ENCODE measurements at places on chromosomes 6 and 20.

DNA sequence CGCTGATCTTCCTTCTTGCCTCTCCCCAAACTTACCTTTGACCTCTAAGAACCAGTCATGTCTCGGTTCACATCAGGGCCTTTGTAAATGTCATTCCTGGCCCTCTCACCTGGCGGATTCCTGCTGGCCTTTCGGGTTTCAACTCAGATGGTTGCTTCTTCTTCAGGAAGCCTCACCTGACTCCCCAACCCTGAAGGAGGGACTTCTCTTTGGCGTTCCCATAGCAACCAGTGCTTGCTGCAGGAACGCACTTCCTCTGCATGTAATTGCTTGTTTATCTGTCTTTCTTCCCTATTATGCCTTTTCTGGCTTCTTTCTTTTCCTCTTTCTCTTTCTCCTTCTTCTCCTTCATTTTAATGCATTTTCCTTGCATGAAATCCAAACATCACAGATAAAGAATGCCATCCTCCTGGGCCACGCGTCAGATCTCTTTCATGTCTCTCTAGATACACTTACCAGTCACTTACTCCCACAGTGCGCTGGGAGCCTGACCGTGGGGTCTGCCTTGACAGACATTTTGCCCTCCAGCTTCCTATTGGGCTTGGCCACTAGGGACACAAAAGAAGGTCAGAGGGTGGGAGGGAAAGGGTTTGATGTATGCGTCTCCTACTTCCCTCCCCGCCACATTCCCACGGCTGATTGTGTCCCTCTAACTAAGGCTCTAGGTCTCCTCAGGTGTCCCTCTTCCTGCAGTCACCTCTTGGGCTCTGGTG, 295.7 kb upstream of the TSHZ2 start:
- no peak for DNase-seq

- DNase-seq, result no peak
Measured at GRCh38 chr20:19920381-19921138, 96.6 kb upstream of the NAA20 start.

DNA sequence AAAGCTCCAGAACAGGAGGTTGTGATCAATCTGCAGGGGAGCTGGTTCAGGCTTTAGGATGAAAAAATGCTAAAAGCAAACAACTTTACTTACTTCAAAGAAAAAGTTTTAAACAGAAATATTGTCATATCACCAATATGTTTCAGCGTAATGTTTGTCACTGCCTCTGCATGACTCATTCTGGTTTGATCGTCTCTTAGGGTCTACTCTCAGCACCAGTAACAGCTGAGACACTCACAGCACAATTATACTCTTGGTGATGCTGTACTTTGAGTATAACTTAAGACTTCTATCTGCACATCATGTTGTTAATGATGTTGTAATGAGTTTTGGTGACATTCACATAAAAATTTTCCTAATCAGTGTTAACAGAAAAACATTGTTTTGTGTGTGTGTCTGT, 665.4 kb downstream of the EPM2A start:
- DNase-seq, result no peak

DNA sequence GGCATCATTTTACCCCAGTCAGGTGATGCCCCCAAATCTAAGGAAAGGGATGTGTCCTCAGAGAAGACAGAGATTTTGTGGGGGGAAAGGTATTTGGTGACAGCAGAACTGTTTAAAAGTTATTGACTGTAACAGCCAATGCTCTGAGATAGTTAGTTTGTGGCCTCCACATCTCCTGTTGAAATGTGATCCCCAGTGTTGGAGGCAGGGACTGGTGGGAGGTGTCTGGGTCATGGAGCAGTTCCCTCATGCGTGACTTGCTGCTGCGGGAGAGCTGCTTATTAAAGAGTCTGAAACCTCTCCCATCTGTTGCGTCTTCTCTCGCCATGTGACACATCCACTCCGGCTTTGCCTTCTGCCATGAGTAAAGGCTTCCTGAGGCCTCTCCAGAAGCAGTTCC, 282.8 kb upstream of the FOXQ1 start:
- DNase-seq, result no peak

GRCh38 chr20:59972037-59972801, 14.0 kb downstream of the CDH26 start:
- DNase-seq, result no peak

DNA sequence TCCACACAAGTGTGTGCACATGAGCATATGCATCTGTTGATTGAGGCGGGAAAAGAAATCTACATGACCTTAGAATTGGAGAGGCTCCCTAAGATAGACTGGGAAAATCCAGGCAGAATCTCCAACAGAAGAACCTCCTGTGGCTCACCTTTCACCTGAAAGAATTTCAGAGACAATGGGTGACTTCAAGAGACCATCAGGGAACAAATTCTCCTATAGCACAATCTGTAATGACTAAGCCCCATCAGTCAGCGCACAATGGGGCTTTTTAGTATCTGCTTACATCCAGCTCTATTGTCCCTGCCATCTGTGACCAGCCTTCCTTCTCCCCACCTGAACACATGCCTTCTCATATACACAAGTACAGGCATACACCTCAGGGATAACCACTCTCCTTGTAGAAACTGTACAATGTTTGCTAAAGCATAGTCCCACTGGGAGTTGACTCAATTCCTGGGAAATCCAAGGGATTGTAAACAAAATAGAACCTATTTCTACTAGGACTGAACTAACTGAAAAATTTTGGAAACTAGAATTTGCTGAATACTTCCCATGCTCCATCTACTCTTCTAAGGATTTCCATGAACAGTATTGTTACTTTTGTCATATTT, 150.8 kb upstream of the STXBP5 start:
- no peak for DNase-seq

GRCh38 chr6:150560004-150560883, 39.4 kb upstream of the PLEKHG1 start:
- DNase-seq, result no peak

DNA sequence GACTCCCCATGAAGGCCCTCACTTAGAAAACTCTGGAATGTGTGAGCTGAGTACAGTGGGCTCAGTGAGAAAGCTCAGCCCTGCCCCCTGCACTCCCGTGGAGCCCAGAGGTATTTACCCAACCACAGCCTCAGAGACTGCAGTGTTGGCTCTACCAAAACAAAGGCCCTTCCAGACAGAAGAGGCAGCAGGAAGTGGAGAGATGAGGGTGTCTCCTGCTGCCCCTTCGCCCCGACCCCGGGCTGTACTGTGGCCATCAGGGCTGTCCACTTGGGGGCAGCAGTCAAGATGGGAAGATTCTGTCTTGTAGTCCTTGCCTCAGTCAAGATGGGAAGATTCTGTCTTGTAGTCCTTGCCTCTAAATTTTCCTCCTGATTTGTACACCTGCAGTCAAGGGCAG, 341.3 kb downstream of the TAF4 start:
- no peak for DNase-seq

- DNase-seq, result no peak
Measured at GRCh38 chr6:16108419-16108818, 20.5 kb upstream of the MYLIP start.

All from NCI-H774 (cell line).